CD4-positive, alpha-beta T cell treated with Interleukin-2 at 100 ng/mL for 4 hours (primary cell): ENCODE measurements at places on chromosomes 6 and 20.

DNA sequence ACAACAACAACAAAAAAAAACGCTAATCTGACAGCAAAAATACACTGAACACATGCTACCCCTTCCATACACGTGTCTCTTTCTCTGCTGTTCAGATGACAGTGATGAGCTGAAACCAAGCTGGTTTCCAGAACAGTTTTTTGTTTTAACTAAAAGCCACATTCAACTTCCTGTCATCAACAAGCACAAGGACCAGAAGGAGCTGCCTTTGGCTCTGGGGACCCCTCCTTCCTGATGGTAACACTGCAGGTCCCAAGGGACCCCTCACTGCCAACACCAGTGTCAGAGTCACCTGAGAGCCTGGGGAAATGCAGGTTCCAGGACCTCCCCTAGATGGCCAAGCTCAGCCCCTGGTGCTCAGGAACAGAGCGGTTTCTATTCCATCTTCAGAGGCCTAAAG, 6.0 kb downstream of the CST7 start:
- no peak for DNase-seq

DNA sequence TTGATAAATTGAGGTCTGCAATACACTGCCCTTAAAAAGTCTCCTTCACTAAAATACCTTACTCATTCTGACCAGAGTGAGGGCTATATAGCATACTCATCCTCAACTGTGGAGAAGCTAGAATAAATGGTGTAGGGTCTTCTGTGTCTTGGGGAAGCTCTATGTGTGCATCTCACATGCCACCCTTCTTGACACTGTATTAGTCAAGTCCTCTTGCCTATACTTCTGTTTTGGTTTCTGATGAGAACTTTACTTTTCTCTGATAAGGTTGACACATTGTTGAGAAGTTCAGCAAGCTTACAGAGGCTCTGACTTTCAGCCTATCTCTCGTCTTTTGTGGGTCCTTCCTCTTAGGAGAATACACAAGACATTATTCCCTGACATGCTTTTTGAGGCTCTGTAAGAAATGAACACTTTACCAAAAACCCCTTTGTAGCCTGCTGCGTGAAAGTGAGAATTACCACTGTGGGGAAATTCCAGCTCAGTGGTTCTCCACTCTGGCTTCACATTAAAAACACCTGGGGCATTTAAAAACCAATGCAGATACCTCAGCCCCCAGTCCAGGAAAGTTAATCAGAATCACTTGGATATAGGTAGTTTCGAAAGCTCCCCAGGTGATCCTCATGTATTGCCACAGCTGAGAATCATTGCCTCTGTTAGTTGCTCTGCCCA, 372.1 kb upstream of the HS3ST5 start:
- DNase-seq = no peak

GRCh38 chr6:93900142-93900541, 480.8 kb upstream of the EPHA7 start:
- no peak for DNase-seq

DNA sequence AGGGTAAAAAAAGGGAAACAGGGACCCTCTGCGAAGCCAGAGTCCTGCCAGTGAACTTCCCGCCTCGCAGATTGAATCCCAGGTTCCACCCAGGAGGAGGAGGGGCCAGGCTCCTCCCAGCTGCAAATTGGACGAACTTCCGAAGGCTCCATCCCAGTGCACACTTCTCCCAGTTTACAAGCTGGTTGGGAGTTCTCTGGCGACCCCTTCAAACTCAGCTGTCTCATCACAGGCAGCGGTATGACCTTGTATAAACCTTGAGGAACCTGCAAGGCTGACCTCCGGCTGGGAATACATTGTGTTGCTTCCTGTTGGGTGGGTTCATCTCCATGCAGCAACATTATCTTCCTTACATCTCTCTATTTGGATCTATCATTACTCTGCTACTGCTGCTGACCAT, 962.7 kb downstream of the GRIK2 start:
- no peak for DNase-seq
